ENCODE measurements at places on chromosomes 12 and 14.
A peak's percentile ranks its signal among the peaks of the same experiment; 100 is the strongest.

DNA sequence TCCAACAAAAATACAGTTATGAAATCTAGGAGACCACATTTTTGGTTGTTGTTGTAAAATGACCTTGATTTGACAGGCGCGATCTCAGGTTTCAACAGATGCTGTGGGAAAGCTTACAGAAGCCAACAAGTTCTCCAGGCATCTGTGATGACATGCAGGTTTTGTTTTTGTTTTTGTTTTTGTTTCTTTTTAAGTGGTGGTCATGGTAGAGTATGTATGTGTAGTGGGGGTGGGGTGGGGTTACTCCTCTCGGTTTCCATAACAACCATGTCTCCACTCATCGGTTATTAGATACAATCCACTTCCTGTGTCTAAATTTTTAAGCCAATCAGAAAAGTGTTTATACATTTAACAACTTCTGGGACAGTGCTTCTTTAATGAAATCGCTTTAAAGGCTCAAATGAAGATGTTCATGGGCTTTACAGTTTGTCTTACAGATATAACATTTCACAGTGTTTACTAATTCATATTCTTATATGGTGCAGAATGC, 199.9 kb upstream of the FOXN3 start:
- no peaks in the 10 kb centered on the region for H3K27me3 ChIP-seq
- H3K4me1 ChIP-seq: peaks cover 58% of the 10 kb centered on the region
- peak; percentile 73 for DNase-seq
- peaks cover 6% of the 10 kb centered on the region for H3K36me3 ChIP-seq
- peak overlapping the region; percentile 92 for H3K27ac ChIP-seq

GRCh38 chr14:101249676-101250036, 311.6 kb upstream of the DIO3 start:
- no peak for DNase-seq
- no peaks in the 10 kb centered on the region for H3K36me3 ChIP-seq
- no peaks in the 10 kb centered on the region for H3K4me1 ChIP-seq

GRCh38 chr12:109203480-109203879, 87.1 kb downstream of the ACACB start:
- H3K4me1 ChIP-seq: no peaks in the 10 kb centered on the region
- H3K27ac ChIP-seq: no peak overlapping the region
- DNase-seq: no peak
- H3K27me3 ChIP-seq: no peaks in the 10 kb centered on the region
- H3K36me3 ChIP-seq: peaks cover 100% of the 10 kb centered on the region
- H3K4me3 ChIP-seq: no peak overlapping the region

DNA sequence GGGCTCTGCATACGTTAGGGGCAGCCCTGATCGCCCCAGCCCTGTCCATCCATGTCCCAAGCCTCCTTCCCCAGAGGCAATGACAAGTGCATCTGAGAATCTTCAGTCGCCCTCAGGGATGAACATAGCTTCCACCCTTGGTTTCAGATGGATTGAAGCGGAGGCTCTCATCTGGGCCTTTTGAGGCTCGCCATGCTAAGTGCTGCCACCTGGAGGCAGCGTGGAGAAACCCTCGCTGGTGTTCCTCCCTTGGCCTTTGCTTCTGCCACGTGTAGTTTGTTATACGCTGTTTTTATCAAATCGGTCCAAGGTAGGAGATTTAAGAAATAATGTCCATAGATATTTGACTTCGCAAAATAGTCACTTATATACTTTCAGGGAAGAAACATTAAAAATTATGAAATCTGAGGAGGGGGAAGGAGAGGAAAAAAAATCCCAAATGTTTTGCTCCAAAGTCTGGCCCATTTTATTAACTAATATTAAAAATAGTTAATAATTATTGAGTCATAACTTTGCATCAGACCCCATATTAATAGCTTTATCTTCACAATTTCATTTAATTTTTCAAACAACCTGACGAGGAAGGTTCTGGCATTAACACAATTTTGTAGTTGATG, 28.8 kb upstream of the LRRC10 start:
- H3K27ac ChIP-seq: no peak overlapping the region
- no peaks in the 10 kb centered on the region for H3K36me3 ChIP-seq
- H3K4me1 ChIP-seq: no peaks in the 10 kb centered on the region
- no peak overlapping the region for H3K4me3 ChIP-seq
- peak; percentile 87 for DNase-seq

DNA sequence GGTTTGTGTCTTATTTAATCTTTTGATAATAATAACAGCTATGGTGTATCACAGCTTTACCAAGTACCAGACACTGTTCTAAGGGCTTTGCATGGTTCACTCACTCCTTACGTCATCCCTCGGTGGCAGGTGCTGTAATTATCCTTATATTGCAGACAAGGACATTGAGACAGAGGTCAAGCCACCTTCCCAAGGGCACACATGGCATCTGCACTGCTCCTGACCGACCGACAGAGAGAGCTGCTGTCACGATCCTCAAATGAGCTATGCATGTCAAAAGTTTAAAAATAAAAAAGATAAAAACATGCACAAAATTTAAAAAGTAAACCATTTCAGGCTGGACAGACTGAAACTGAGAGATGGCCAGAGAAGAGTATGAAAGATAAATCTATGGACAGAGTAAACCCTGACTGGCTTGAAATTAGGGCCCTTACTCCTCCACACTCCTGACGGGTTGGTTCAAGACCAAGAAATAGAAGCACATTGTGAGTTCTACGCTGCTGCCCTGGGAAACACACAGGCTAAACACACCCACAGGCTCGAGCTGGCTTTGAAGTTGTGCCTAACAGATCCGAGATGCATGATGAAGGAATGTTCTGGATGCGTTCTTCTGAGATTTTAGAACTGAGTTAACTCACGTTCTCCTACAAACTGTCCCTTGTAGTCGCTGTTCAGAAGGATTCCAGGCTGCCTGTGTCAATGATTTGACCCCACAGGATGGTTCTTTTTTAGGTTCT, 268.7 kb downstream of the ZFP36L1 start:
- peak overlapping the region; percentile 89 for H3K27ac ChIP-seq
- no peaks in the 10 kb centered on the region for H3K27me3 ChIP-seq
- peaks cover 59% of the 10 kb centered on the region for H3K4me1 ChIP-seq
- peak; percentile 62 for DNase-seq
- no peaks in the 10 kb centered on the region for H3K36me3 ChIP-seq
- no peak overlapping the region for H3K4me3 ChIP-seq

DNA sequence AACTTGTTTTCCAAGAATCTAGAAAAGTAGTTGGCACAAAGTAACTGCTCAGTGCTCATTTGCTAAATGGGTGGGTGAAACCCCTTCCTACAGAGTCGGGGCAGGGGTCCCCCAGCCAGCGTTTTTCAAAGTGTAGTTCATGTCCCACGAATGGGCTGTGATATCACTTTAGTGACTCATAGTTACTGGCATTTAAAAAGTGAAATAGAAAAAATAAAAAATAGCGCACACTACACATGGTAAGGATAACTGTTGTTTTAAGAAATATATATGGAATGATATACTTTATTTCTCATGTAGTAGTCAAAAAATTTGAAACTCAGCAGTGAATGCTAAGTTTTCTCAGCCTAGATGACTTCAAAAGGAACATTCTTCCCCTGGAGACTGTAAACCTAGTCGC, 250.4 kb downstream of the CHST11 start:
- no peak overlapping the region for H3K4me3 ChIP-seq
- no peak for DNase-seq
- H3K27me3 ChIP-seq: no peaks in the 10 kb centered on the region
- peaks cover 4% of the 10 kb centered on the region for H3K4me1 ChIP-seq
- H3K36me3 ChIP-seq: no peaks in the 10 kb centered on the region

- peak overlapping the region; percentile 88 for H3K27ac ChIP-seq
- no peak for DNase-seq
- peaks cover 20% of the 10 kb centered on the region for H3K4me1 ChIP-seq
- no peaks in the 10 kb centered on the region for H3K27me3 ChIP-seq
- H3K4me3 ChIP-seq: no peak overlapping the region
- H3K36me3 ChIP-seq: no peaks in the 10 kb centered on the region
Observed at GRCh38 chr12:10361084-10361483, 28.8 kb downstream of the KLRK1 start.

DNA sequence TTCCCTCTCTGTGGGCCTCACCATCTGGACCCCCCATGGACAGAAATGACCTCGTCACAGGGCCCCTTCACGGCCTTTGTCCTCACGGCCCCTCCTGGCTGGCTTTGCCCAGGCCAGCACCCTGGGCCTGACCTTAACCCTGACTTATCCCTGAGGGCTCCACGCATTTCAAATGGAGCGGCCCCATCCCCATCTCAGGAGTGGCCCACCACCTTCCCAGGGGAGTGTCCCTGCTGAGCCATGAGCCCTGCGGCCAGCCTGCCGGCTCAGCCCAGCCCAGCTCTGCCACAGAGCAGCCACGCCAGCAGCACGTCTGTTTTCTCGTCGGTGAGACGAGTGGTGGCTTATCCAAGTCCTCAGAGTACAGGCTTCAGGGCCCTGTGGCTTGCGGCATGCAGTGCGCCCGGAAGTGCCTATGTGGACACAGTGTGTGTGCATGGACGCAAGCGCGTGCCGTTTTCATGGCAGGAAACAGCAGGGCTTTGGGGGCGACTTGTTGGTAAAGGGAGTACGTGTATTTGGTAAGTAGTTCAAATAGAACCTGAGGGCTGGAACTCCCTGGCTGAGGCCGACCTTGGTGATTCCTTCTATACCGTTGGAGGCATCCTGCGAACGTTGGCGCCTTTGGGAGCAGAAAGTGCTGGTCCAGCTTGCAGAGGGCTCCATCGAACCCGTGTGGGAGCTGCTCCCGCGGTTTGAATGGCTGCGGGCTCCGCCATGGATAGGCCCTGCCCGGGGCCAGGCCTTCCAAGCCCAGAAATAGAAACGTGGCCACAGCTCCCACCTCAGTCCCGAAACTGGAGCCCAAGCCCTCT, 52.1 kb downstream of the LRCOL1 start:
- no peak for DNase-seq
- H3K4me3 ChIP-seq: no peak overlapping the region
- no peak overlapping the region for H3K27ac ChIP-seq
- H3K4me1 ChIP-seq: peaks cover 26% of the 10 kb centered on the region
- H3K27me3 ChIP-seq: no peaks in the 10 kb centered on the region

DNA sequence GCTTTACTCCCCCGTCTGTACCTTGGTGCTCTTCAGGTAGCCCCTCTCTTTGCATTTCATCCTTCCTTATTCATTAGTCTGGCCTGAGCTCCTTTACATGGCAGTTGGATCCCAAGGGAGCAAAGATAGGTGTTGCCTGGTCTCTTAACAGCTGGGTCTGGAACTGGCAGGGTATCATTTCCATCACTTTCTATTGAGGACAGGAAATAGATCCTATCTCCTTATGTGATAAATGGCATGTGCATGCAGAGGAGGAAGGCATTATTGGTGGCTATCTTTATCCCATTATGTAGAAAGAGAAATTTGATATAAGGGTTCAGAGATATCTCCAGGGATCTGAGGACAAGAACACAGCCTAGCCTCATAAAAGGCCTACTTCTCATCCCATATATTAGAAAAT, 54.6 kb upstream of the OAS1 start:
- H3K4me1 ChIP-seq: no peaks in the 10 kb centered on the region
- no peaks in the 10 kb centered on the region for H3K27me3 ChIP-seq

DNA sequence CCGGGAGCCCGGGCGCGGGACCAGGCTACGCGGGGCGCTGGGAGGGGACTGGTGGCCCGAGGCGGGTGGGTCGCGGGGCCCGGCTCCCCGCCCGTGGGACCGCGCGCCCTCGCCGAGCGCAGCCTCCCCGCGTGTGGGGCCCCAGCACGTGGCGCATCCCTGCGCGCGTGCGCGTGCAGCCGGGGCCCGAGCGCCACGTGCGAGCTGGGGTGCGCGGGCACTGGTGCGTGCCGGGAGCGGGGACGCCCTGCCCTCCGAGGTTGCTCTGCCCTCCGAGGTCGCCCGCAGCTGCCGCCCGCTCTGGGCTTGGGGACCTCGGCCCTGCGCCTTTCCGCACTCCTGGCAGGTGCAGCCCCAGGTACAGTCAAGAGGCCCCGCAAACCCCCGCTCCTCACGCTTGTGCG, 365 bp upstream of the CCDC88C start:
- peaks cover 50% of the 10 kb centered on the region for H3K4me1 ChIP-seq
- H3K4me3 ChIP-seq: peak overlapping the region; percentile 73
- no peaks in the 10 kb centered on the region for H3K36me3 ChIP-seq
- H3K27me3 ChIP-seq: no peaks in the 10 kb centered on the region
- peak overlapping the region; percentile 90 for H3K27ac ChIP-seq

GRCh38 chr12:56816491-56816890, 53.4 kb downstream of the HSD17B6 start:
- H3K4me3 ChIP-seq: no peak overlapping the region
- no peaks in the 10 kb centered on the region for H3K27me3 ChIP-seq
- no peaks in the 10 kb centered on the region for H3K4me1 ChIP-seq
- no peak overlapping the region for H3K27ac ChIP-seq
- H3K36me3 ChIP-seq: no peaks in the 10 kb centered on the region
- no peak for DNase-seq

DNA sequence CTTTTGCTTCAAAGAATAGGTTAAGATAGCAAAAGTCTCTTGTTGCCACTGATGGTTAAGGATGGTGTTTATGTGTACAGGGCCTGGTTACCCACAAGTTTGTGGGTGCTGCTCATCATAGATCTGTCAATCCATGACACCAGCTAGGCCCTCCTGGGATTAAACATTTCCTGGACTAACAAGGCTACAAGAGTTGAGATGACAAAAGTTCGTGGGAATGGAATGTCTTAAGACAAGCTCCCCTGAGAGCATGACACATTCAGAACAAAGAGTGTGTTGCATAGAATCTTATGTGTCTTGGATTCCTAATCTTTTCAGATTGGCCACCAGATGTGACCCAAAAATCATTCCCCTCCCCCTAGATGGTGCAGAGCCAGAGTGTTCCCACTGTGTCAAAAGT, 592.5 kb upstream of the USP15 start:
- H3K27ac ChIP-seq: no peak overlapping the region
- H3K4me1 ChIP-seq: no peaks in the 10 kb centered on the region
- H3K27me3 ChIP-seq: no peaks in the 10 kb centered on the region

- H3K36me3 ChIP-seq: no peaks in the 10 kb centered on the region
- DNase-seq: no peak
- H3K27ac ChIP-seq: no peak overlapping the region
- no peak overlapping the region for H3K4me3 ChIP-seq
- no peaks in the 10 kb centered on the region for H3K4me1 ChIP-seq
Observed at GRCh38 chr12:44497044-44497443, 379.1 kb downstream of the NELL2 start.

DNA sequence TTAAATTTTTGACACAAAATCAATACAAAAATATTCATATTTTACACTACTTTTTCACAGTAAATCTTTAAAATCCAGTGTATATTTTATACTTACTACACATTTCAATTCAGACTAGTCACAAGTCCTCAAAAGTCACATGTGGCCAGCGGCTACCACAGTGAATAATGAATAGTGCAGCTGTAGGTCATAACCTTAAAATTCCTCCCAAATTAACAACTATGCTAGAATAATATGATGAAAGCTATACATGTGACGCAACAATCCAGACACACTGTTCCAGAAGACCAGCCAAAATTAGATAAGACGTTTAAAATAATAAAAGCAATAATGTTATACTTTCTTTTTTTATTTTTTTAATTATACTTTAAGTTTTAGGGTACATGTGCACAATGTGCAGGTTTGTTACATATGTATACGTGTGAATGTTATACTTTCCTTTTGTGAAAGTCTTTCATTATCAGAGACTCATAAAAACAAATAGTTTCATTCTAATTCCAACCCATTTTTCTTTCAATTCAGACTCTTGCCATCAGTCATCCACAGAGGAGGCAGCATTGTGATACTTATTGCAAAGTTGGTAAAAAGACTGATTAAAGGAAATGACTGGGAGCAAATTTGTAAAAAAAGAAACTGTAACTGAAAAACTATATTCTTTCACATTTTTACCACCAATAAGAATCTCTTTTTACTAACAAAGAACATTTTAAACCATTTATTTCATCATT, 67.0 kb downstream of the C2CD5 start:
- peaks cover 8% of the 10 kb centered on the region for H3K4me1 ChIP-seq
- H3K27ac ChIP-seq: no peak overlapping the region
- no peak overlapping the region for H3K4me3 ChIP-seq
- no peaks in the 10 kb centered on the region for H3K27me3 ChIP-seq
